Stimulated activated CD4-positive, alpha-beta T cell treated with anti-CD3 and anti-CD28 coated beads, Interleukin-1b, Interleukin-23, amount 100 ng/mL, for 24 hours (primary cell): ENCODE measurements at places on chromosomes 4 and X.

DNA sequence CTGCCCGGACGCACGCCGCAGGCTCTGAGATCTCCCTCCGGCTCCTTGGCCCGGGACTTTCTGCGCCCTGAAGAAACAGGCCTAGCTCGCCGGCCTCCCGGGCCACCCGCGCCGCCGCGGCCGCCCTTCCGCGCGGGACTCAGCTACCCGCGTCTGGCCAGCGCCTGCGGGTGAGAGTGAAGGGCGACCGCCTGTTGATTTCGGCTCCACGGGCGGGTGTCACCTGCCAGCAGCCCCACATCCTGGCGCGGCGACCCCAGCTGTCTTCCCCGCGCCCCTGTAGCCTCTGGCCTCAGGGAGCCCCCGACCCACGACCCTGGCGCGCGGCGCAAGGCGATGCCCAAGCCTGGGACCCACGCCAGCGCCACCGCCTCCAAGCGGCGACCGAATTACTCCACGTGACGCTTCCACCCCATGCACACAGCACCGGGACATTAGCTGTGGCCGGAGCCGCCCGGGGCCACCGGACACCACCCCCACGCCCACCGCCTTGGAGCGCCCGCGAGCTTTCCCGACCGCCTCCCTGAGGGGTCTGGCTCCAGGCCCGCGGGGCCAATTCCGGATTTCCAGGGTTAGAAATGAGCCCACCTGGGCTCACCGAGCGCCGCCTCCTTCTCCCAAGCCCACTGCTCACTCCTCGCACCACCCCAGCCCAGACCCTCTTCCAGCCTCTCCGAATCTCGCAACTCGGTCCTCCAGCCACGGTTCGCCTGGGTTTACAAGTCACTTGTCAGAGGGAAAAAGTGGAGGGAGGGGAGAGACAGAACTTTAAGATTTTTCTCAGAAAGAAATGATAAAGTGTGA is 10.2 kb downstream of the ARX start:
- no peak for DNase-seq

DNA sequence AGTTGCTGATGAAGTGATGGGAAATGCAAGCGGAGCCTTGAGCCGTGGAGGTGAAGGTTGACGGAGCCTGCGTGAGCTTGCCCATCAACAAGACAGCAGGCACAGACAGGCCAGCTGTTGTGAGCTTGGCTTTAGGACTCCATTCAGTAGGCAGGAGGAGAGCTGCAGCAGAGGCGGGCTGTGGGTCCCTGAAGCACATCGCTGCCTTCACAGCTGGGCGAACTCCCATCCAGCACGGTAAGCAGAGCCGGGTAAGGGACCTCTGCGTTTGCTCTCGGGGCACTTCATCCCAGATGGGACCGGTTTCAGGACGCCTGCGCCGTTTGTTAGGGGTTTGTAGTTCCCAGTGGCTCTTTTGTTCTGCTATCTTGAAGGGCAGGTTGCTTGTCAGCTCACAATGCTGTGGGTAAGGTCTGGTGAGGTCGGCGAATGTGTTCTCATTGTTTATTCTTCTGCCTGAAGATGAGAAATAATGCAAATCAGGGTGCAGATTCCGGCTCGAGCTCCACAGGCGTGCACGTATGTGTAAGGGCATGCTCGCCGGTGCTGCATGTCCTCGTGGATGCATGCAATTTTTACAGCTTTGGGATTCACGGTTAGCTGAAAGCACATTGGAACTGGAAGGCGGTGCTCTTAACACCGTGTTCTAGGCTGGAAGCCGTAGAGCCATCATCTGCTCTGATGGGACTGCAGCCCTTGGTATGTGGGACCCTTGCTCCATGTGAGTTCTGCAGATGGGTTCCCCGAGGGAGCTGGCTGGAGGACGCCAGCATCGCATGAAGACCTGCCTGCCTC is 54.6 kb upstream of the CLDN34 start:
- DNase-seq = no peak

DNA sequence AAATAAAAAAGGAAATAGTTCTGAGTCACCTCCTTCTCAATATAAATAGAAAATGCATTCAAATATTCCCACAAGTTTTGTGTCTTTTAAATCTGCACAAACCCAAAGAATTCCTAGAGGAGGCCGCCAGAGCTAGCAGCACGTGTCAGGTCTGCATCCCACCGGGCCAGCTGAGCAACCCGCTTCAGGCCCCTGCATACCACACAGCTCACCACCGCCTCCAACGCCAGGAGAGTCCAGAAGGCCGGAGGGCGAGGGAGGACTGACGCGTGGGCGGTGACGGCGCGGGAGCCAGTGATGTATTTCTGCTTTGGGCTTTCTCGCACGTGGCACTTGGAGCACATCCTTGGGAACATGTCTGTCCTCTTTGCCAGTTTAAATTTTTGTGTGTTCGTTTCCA is 61.9 kb upstream of the CLDN34 start:
- no peak for DNase-seq

GRCh38 chr4:36165631-36166005 is 78.7 kb downstream of the ARAP2 start:
- no peak for DNase-seq

GRCh38 chr4:165481053-165481835 is 102.4 kb downstream of the CPE start:
- DNase-seq = no peak

DNA sequence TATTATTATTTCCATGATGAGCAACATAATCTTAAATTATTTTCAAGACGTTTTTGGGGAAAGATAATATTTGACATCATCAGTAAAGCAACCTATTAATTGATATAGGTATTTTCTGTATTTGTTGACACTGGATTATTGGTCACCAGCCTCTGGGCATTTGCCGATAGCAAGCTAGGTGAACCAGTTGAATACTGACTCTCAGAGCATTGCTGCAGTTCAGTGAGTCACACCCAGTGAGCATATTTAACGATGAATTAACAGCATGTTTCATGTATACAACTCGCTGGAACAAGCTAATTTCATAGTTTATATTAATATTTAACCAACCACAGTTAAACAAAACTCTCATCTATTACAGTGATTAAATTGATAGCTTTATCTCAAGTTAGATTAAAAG is 1006.0 kb upstream of the DIAPH2 start:
- DNase-seq = no peak

GRCh38 chr4:99362768-99363167 is 10.2 kb upstream of the ADH1C start:
- no peak for DNase-seq

- no peak for DNase-seq
Measured at GRCh38 chr4:139732991-139733570, 67.5 kb downstream of the MGST2 start.

DNA sequence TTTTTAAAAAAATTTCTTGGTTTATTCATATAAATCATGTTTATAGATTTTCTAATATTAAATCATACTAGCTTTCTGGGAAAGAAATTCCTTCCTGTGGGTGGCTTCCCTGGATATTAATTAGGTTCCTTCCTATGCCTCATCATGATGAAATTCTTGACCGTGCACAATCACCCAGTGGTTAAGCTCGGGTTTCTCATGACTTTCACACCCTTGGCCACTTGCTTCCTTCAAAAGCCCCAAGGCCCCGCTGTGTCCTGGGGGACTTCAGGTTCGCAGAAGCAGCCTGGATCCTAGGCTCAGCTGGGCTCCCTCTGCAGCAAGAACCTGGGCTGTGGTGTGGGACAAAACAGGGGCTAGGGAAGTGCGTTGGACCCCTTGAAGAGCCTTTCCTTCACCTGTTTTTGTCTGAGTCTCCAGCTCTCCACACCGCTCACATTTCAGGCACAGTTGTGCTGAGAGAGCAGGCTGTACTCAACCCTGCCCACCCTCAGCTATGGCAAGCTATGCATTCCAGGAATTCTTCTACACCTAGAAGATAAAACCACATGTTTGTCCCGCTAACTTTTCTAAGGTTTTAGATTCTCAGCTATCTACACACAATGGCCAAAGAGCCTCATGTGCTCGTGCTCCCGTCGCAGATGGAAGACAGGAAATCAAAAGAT is 48.9 kb upstream of the TMSB15B start:
- DNase-seq = no peak

DNA sequence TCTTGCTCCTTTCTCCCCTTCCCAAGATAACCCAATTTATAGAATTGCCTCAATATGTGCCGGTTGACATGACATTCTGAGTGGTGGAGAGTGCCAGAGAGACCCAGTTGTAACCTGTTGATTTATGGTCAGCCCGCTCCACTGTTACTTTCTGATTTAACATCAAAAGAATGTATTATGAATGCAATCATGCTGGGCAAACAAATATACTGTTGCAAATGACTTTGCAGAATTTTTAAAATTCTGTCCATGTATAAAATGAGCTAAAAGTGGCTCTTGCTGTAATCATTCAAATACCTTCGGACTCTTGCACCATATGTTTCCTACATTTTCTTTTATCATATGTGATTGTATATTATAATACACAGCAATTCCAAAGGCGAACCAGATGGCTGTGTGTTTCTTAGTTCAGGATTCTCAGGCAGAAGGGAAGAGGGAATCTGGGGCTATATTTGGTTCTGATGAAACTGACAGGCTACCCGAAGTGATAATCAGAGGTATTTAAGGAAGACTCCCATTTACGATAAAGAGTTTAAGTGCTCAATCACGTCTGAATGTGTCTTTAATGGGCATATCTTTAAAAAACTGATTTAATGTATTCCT is 131.7 kb downstream of the CLCN4 start:
- DNase-seq = no peak

GRCh38 chrX:96979766-96980165 is 96.1 kb downstream of the RPA4 start:
- no peak for DNase-seq

GRCh38 chr4:186342582-186342981 is 76.6 kb downstream of the F11 start:
- no peak for DNase-seq
